CD4-positive, alpha-beta T cell (primary cell): ENCODE measurements at places on chromosomes 7 and 10. TPM values are rescaled to one million over a fixed set of nuclear protein-coding genes. Genes with fewer than 3 reads are reported as not detected.

The JCAD gene
- total RNA-seq, result not detected

The ACTL6B gene
- not detected for total RNA-seq

GRCh38 chr7:88003581-88003980 lies 69.5 kb downstream of the ADAM22 start:
- H3K27me3 ChIP-seq, result no peaks in the 10 kb centered on the region
- no peaks in the 10 kb centered on the region for H3K4me1 ChIP-seq

The CYP3A5 gene
- not detected for total RNA-seq

DNA sequence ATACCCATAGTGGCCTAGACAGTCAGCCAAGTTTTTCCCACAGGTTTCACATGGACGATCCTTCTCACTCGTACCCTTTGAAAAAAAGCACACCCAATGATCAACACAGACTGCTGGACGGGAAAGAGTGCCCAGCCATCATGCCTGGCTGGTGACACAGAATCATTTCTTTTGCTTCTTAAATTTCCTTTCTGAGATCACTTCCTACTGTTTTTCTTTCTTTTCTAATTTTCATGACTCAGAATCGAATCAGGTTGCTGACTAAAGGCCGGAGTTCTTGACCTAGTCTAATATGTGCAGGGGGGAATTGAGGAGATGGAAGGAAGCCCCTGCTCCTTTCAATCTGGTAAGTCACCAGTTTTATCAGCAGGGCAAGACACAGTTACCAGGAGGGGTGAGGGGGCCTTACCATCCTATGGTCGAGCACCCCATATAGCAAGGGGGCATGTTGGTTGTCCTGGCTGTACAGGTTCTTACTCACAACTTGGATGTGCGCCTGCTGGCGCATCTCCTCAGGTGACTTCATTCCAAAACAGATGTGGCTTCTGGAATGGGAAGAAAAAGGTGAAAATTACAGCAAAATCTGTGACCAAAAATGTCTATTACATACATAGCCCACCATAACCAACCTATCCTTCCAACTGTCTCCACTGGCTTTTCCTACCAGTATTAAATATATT lies 3.5 kb downstream of the POLR3A start:
- DNase-seq, result no peak
- peaks cover 57% of the 10 kb centered on the region for H3K36me3 ChIP-seq
- H3K27me3 ChIP-seq, result no peaks in the 10 kb centered on the region
- peaks cover 28% of the 10 kb centered on the region for H3K4me1 ChIP-seq

The CCAR1 gene
- total RNA-seq, result 68.9 TPM

The FOXP2 gene
- total RNA-seq, result not detected
